ENCODE measurements at places on chromosomes 1 and 21.

DNA sequence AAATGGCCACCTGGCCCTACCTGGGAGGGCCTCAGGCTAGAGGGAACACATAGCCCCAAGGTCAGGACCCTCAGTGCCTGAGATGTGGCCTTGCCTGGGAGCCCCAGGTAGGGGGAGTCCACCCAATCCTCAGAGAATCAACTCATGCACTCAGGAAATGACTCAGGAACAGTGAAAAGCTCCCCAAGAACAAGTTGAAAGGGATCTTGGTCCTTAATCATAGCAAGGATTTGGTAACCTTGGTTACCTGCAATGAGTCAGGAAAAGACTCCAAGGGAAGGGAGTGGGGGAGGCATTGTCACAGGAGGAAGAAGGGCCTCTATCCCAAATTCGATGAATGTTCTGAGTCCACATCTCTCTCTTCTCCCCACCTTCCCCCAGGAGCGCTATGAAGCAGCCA is 17.0 kb downstream of the MAP7D1 start:
- no peak for DNase-seq

GRCh38 chr1:205583461-205584130 is 48.2 kb downstream of the ELK4 start:
- DNase-seq = no peak

- DNase-seq = no peak
Observed at GRCh38 chr21:32599526-32599925, 12.7 kb downstream of the CFAP298 start.

- DNase-seq = no peak
Observed at GRCh38 chr1:89311757-89312156, 39.1 kb upstream of the GBP5 start.

DNA sequence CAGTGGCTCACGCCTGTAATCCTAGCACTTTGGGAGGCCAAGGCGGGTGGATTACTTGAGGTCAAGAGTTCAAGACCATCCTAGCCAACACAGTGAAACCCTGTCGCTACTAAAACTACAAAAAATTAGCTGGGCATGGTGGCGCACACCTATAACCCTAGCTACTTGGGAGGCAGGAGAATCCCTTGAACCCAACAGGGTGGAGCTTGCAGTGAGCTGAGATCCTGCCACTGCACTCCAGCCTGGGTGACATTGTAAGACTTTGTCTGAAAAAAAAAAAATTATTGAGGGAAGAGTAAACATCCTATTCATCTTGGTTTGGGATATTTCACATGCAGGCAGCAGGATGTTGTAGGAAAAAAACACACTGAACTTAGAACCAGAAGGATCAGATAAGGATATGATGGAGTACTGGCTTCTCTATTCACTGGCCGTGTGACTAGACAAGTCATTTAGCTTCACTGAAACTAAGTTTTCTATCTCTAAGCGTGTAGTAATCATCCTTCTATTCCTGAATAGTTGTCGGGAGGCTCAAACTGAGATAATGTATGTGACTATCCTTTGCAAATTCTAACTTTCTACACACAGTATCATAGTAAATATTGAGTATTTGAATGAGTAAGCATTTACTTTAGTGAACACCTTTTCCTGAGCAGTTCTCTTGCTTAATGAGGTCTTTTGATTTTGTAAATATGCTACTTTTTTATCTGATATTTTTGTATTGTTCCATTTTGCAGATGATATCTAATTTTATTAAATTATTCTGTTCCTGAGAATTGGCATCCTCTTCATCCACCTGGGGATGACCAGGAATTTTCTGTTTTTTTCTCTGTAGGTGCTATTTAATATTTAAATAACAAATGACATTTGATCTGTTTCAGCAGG is 18.2 kb downstream of the CAP1 start:
- DNase-seq = no peak

- DNase-seq = no peak
Observed at GRCh38 chr1:175840787-175841186, 97.4 kb upstream of the TNR start.

- no peak for DNase-seq
Observed at GRCh38 chr1:226976978-226977642, 37.0 kb downstream of the COQ8A start.

DNA sequence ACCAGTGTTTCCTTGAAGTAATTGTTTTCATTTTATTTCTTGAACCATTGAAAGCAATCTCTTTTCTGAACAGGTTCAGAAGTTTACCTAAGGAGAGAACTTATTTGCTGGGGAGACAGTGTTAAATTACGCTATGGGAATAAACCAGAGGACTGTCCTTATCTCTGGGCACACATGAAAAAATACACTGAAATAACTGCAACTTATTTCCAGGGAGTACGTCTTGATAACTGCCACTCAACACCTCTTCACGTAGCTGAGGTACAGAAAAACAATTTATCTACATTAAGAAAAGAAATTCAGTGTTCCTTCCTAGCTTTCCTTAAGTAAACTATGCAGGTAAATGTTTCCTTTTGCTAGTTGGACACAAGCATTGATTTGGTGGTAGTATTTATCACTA is 27.4 kb downstream of the AGL start:
- no peak for DNase-seq

DNA sequence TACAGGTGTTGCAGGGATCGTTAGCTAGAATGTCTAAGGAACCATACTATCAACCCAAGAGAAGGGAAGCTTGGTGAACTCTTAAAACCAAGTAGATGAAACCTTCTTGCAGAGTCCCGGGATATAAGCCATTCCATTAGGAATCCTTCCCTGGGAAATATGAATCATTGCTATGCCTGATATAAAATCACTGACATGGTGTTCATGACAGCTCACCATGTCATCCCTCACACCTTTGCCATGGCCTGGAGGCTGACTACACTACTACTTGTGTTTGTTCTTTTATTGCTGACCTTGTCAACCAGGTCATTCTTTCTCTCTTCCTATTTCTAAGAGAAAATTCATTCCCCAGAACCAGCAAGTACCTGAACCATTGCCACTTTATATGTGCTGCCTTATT is 12.1 kb downstream of the ST6GALNAC3 start:
- no peak for DNase-seq

GRCh38 chr1:239896980-239897379 is 194.7 kb upstream of the FMN2 start:
- no peak for DNase-seq

GRCh38 chr1:203287109-203287893 is 18.0 kb upstream of the BTG2 start:
- DNase-seq = no peak

- DNase-seq = no peak
Observed at GRCh38 chr1:55824251-55824640, 609.1 kb upstream of the USP24 start.

DNA sequence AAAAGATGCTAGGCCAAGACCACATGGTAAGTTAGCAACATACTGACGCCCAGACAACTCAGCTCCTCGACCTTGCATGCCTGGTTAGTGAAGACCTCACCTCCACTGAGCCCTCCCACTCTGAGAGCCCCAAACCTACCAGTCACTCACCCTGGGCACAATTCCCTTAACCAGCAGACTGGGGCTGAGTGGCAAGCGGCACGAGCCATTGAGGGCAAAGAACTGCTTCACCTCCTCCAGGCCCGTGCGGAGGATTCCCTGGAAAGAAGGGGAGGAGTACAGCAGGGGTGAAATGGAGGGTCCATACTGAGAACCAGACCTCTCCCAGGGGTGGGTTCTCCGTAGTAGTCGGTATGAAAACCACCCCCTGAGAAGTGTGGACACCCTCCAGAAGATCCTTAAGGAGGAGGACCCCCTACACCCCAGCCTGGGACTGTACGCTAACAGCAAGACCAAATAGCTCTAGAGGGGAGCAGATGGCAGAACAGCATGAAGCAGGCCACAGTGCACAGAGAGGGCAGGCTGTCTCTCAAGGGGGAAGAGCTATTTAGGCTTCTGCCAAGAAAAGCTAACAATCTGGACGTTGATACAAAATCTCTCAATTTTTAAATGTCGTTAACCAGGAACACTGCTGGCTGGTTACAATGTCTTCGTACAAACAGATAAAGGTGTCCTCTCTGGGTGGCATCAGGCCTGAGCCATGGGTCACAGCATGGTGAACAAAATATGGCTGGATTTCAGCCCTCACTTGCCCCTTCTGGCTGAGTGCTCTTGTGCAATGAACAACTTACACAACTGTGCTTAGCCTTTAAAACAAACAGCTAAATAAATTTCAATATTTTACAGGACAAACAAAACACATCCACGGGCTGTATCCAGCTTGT is 31.0 kb upstream of the PPP1R15B start:
- no peak for DNase-seq

- no peak for DNase-seq
Observed at GRCh38 chr1:33641104-33641830, 168.8 kb downstream of the ZSCAN20 start.

DNA sequence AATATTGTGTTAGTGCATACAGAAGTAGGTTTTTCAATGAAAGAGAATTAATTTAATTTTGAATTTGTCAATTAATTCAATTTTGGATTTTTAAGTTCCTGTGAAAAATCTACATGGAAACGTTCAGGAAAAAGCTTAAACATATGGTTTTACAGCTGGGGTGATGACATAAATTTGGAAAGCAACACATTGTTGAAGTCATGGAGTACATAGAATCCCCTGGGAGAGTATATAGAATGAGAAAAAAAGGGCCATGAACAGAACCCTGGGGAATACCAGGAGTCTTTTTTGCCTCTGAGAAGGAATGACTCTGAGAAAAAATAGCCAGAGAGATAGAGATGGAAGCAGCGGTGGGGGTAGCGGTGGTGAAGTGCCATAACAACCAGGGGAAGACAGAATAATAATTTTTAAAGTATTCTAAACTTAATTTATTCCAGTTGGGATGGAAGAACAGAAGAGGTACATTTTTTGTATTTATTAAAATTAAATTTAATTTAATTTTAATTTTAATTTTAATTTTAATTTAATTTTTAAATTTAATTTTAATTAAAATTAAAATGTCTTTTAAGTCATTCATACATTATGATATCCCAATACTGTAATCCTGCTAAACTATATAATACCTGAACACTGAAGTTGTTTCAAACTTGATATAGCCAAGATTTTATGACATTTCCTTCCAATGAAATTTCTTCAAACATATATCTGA is 48.9 kb downstream of the NME7 start:
- DNase-seq = no peak

- DNase-seq = no peak
Observed at GRCh38 chr1:234114648-234115307, 210.3 kb downstream of the SLC35F3 start.

- DNase-seq = no peak
Observed at GRCh38 chr1:176998183-176998795, 166.2 kb downstream of the ASTN1 start.

- no peak for DNase-seq
Observed at GRCh38 chr21:42685036-42685435, 31.6 kb downstream of the PDE9A start.

GRCh38 chr1:248622570-248623001 is 12.3 kb downstream of the OR2T11 start:
- DNase-seq = no peak

DNA sequence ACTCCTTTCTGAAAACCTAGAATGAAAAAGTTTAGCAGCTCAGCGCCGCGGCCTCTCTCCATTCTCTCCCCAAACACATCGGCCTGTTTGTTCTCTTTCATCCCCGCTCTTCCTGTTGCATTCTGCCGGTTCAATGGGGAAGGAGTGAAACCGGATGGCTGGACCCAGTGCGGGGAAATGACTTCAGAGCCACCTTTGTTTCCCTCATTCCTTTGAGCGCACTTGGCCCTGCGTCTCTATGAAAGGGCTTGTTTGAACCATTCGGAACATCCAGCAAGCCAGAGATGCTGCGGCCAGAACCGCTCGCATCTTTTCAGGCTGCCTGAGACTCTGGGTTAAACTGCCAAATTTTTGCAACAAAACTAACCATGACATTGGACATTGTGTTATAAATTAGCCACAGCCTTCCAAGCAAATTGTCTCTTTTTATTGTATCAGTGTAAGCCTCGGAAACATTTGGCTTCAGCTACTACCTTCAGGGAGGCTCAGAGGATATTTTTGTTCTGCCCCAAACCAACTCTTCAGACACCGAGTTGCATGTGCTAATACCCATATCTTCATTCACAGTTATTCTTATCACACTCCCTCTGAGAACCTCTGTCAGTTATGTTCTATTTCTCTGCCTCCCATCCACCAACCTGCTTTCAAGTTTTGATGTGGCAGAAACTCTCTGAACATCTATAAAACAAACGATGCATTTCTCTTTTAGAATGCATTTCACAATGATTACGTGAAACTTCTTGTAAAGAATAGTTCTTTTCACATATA is 5.1 kb upstream of the OLIG1 start:
- DNase-seq = no peak

GRCh38 chr21:39198800-39199199 is 15.5 kb upstream of the PSMG1 start:
- no peak for DNase-seq

Measured in stimulated activated CD8-positive, alpha-beta memory T cell treated with anti-CD3 and anti-CD28 coated beads, Interleukin-7, amount 100 ng/mL, for 1 hour (primary cell).